ENCODE measurements at places on chromosomes 7 and 10.
A peak's percentile ranks its signal among the peaks of the same experiment; 100 is the strongest.

DNA sequence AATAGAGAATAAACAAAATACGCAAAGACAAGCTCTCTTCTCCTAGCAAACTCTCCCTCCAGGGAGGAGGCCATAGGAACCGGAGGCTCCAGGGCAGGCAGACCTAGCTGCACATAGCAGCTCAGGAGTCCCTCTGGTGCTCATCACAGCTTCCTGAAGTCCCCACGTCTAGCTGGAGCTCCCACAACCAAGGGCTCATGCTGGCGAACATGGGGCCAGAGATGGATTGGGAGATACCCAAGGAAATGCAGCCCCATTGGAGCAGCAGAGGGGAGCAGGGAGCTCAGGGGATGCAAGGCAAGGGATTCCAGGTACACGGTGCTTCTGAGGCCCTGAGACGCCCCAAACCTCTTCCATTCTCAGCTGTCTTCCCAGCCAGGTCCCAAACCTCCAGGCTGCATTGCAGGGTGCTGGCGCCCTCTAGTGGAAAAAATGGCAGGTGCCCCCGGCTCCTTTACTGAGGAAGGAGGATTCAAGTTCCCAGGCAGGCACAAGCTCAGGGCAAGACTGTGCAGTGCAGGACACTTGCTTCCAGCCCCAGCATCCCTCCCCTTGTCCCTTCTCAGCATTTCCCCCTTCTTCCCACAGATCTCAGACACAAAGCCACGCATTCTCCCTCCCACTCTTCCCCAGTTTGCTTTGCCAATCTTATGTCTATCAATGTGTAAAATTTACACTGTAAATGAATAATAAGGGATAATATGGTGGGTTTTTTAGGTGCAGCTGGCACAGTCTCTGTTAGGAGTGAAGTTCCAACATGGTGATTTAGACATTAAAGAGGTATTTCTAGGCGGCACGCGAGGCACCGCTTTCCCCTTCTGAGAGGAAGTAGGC lies 46.2 kb downstream of the GPAM start:
- peak; percentile 43 for DNase-seq

GRCh38 chr7:145212050-145212449 lies 376.2 kb upstream of the TPK1 start:
- no peak for DNase-seq

DNA sequence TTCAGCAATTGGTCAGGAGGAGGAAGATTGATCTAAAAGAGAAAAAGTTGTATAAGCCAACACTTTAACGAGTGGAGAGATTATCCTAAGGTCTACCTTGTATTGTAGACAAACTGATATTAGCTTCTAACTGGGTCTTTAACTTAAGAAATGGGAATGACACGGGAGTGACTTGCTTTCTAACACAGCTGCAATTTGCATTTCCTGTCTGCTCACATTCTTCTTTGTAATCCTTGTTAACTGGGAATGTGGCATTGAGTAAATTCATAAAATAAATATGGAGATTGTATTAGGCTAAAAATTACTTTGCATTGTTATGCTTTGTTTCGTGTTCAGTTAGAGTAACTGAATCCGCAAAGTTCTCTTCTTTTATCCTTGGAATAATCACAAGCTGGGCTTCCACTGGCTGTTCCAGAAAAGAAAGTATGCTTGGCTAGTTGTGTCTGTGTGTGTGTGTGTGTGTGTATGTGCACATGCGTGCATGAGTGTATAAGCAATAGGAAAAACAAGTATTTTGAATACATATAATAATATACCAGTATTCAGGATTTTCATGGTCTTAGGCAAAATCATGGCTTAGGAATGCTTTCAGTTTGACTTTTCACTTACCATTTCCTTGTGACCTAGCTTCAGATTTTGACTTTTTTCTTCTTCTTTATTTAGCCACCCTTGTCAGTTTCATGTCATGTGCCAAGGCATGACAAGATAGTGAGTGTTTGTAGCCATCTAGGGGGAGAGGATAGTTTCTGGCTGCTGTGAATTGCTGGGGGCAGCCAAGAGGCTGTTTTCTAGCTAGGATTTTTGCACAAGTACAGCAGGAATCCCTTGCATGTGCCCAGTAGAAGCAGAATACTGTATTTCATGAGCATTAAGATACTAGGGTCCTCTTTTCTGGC lies 54.5 kb upstream of the FZD8 start:
- no peak for DNase-seq

GRCh38 chr10:60994128-60994527 lies 50.1 kb upstream of the RHOBTB1 start:
- no peak for DNase-seq

DNA sequence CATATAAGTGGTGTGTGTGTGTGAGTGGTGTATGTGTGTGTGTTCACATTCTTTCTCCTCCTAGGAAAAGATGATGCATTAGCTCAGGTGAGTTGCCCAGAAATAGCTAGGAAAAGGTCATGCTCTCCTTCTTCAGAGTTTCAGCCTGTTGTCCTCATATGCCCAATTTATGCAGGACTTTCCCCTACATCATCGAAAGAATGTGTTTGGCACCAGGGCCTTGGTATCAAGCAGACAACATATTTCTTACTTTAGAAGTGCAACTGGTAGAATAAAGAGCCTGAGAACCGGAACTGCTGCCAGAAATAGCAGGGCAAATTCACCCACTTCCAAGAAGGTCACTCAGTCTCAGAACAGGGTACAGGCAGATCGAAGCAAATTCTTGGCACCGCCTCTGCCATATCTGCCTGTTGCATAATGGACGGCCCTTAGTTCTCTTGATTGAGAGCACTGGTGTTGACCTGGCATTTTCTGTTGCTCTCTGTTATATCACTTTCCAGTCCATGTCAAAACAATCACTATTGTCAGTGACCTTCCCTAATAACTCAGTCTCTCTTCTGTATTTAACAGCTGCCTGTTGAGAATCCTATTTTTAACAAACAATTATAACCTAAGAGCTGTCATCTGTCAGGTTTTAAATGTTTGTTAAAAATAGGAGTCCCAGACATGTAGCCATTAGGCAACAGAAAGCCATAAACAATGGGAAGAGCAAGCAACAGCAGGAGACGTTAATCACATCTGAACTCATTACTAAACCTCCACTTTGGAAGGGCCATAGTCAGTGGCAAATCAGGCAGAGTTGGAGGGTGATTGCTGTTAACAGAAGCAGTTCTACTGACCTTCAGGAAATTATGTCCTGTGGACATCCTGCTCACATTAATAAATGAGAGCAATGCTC lies 20.7 kb downstream of the ADRB1 start:
- no peak for DNase-seq

DNA sequence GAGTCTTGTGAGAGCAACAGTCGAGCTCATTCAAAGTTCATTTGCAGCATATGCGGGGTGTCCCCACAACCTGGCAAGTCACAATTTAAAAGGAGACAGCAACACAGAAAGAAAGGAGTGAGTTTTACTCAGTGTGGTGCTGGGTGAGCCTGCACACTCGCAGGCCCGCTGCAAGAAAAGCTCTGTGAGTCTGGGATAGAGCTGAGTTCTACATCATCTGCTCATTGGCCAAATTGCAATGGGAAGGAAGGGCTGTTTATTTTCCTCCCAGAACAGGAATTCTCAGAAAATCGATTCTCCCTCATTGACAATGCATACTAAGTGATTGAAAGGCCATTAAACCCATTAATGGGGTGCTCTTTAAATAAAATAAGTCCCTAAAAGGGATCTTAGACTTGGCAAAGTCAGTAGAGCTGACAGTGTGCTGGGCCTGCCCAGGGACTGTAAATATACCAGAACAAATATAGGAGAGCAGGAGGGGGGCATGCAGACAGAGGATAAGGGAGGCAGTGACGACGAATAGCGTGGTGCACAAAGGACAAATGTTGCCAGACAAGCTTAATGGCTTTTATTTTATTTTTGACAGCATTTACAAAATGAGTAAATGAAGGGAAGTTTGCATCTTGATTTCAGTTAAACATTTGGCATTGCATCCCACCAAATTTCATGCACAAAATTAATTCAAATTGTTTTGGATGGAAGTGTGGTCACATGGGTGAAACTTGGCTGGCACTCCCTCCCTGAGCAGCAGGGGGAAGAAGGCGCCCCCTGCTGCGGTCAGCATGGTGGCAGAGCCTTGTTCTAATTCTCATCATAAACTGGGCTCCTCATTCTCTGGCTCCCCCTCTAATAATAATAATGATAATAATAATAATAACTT lies 215.7 kb downstream of the SNX10 start:
- DNase-seq, result no peak

DNA sequence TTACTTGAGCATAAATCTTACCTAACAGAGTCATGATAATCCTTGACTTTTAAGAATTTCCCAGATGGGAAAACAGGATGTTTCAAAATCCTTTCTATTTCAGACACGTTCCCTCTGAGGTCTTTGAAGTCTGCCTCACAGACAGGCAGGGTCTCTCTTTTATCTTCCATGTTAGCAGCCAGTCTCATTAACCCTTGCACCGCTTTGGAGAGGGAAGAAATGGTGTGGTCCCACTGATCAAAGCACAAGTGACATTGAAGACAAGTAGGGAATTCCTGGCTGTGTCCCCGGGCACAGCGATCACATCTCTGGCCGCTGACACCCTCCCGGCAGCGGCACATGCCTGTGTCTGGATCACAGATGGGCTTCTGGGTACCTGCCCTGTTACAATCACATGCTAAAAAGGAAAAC lies 52.7 kb upstream of the LAMB1 start:
- no peak for DNase-seq

DNA sequence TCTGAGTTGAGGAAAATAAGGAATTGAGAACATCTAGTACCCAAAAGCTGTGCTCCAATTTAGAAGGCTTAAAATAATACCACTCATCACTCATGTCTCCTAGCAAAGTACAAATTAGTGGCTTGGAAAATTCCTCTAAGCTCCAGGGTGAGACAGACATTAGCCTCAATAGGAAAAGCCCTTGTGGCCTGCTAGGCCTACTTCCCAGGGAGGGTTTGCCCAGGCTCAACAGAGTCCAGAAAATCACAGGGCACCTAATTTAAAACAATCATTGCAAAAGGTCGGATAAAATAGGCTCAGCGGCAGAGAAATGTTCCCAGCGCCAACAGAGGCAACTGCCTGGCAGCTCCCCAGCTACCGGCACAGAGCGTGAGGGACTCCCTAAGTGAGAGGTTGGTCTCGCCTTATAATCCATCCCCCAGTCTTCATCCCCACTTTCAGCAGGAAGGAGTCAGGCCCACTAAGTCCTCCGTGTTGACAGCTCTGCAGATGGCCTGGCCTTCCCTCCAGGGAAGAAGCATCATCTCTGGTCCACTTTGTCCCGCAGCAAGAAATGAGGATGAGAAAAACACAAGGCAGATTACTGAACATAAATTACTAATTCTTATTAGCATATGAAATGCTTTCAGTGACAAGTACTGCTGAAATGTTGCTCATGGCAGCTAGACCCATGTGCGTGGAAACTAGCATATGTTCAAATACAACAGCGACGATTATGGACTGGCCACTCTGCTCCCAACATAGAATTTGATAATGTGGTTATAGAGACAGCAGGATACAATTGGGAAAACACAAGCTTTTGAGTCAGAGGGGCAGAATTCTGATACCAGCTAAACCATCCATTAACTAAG lies 1177.7 kb upstream of the AUTS2 start:
- DNase-seq, result no peak

GRCh38 chr7:55493408-55493807 lies 78.9 kb downstream of the VOPP1 start:
- DNase-seq, result no peak

- DNase-seq, result no peak
These were observed 190.5 kb upstream of the NRP1 start for GRCh38 chr10:33524966-33525365.

DNA sequence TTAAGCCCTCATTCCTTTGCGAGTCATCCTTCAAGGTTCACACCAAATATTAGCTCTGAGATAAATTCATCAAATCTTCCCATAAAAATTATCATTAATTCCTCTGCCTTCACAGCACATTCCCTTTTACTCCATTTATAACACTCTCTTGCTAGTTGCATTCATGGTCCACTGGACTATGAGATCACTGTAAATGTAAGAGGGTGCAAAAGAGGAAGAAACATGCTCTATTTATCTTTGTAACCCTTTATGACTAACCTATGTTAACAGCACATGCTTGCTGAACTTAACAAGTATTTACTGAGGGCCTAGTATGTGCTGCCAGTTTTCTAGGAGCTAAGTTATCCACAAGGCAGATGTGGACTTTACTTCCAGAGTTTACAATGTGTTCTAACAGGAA lies 86.7 kb upstream of the TMEM168 start:
- DNase-seq, result no peak

GRCh38 chr7:47579458-47579857 lies 2.5 kb downstream of the TNS3 start:
- no peak for DNase-seq

DNA sequence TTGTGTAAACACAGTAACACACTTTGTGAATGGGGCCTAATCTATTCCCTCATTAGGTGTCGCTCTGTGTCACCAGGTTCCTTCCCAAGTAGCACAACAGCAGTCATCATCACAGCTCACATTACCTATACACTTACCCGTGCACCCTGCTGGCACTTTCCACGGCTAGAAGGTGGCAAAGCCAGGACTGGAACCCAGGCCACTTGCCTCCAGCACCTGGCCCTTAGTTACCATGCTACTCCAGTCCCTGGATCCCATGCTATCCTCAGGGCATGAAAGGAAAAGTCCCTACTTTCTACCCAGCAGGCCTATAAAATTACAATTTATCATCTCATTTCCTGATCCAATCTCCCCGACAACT lies 18.4 kb downstream of the SMURF1 start:
- DNase-seq, result no peak

GRCh38 chr10:87053577-87054181 lies 33.6 kb downstream of the FAM25A start:
- DNase-seq, result no peak

DNA sequence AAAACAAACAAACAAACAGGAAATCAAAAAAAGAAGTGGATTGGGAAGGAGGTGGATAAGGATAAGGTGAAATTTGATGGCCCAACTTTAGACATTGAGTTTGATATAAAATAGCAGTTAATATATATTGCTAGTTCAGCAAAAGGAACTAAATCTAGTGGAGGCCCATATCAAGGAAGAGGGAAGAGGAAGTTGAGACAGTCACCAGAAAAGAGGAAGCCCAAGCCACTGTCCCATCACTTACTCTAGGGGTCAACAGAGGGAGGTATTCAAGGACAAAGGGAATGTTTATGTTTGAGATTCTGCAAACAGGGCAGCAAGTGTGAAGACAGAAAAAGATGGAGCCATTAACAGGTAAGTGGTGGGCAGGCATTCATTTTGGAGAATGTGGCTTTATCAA lies 3.7 kb downstream of the LAMTOR4 start:
- DNase-seq, result no peak

GRCh38 chr10:98224996-98225395 lies 43.0 kb downstream of the LOXL4 start:
- DNase-seq, result no peak

DNA sequence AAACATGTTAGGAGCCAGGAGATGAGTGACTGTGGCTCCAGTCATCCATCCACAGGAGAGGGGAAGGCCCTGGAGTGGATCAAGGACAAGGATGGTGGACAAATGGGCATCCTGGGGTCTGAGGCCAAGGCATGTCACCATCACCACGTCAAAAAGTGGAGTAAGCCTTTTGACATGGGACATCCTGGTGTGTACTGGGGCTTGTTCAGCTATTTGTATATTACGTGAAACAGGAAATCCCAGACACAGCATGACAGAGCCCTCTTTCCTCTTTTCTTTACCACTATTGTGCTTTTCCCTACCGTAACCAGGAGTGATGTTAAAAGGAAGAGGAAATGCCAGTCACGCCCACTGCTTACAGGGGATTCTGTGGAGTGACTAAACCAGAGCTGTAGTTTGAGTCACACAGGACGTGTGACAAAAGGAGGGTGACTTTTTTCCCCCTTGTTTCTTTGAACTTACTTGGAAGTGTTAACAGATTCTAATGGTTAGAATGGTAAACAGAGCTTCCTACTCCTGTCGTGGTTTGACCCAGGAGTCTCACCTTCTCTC lies 15.4 kb downstream of the ACSL5 start:
- DNase-seq, result peak; percentile 20

- no peak for DNase-seq
These were observed 396.4 kb upstream of the AKR1E2 start for GRCh38 chr10:4429571-4429970.
